Fibroblast of pulmonary artery (primary cell): ENCODE measurements at places on chromosomes 2 and 18.

DNA sequence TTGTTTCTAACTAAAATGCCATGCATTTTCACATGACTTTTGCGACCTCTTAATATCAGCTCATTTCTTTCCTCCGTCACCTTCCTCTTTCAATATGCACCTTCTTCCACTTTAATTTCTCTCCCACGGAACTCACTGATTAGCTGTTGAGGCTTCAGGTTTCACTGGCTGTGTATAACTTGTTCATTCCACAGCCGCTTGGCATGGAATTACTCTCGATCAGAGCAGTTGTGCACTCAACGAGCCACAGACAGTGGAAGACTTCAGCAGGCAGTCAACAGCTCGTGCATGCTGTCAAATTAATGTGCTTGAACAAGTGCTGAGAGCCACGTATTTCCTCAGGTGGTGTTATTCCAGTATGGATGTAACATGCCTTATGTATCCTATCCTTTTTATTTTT lies 491.2 kb upstream of the DDX18 start:
- DNase-seq, result no peak

- no peak for DNase-seq
These were observed 32.9 kb upstream of the ALK start for GRCh38 chr2:29954316-29954715.

DNA sequence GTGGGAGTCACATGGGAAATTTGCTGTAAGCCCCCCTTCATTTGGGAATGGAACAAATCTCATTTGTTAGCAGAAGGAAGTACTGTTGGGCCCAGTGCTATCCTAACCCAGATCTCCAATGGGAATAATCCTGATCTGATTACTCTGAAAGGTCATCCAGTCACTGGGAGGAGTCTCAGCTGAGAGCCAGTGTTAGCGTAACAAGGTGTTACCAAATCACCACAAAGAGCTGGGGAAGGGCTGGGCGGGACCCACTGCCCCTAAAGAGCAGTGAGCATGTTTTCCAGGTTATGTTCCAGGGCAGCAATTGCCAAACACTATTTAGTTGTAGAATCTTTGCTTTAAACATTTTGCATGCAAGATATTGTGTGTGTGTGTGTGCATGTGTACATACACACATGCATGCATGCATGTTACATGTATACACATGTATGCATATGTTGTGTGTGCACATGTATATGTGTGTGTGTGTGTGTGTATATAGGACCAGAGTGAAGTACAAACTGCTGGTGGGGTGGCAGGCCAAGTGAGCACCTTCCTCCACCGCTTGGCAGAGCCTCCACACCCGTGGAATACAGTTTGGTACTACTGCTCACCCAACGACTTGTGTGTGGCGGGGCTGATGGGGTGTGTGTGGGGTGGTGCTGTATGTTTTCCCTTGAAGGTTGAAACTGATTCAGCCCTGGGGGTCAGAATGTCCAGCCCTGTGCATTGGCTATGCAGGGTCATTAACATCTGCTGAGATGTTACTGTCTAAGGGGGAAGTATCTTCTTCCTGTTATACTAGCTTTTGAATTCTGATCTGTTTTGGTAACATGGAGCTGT lies 15.2 kb downstream of the INPP5D start:
- no peak for DNase-seq

GRCh38 chr2:120176526-120176925 lies 46.7 kb downstream of the TMEM185B start:
- no peak for DNase-seq

GRCh38 chr2:69453475-69454129 lies 16.4 kb upstream of the NFU1 start:
- DNase-seq, result no peak

DNA sequence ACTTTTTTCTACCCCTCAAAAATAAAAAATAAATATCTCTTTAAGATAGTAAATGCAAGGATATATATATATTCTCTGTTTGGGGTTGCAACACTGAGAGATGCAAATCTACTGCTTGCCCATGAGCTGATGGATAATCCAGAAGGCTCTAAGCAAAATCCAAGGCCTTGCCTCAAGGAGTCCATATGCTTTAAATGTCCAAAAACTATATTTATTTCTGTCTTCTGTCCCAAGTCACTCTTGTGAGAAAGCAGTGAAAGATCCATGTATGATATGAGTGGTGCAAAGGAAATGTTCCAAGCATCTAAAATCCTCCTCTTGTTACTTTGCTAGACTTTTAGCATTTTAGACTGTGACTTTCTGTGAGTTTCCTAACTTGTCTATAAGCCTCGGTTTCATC lies 92.9 kb upstream of the RNF152 start:
- DNase-seq, result no peak

DNA sequence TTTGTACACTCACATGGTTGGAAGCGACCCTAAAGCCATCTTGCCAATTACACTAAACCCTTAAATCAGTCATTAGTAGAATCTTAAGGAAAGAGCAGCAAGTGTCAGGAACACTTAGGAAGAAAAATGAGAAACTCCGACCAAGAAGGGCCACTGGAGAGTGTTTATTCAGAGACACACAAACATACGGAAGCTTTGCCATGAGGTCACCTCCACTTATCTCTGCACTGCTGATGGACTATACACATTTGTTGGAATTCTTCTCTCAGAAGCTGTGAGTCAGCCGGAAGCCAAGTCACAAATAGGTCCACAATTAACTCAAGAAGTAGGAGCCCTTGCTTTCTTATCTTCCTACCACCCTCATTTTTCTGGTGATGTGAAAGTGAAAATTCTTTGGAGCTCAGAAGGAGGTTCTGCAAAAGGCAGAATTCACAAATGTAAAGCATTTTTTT lies 21.6 kb downstream of the BMP10 start:
- DNase-seq, result peak; percentile 83

DNA sequence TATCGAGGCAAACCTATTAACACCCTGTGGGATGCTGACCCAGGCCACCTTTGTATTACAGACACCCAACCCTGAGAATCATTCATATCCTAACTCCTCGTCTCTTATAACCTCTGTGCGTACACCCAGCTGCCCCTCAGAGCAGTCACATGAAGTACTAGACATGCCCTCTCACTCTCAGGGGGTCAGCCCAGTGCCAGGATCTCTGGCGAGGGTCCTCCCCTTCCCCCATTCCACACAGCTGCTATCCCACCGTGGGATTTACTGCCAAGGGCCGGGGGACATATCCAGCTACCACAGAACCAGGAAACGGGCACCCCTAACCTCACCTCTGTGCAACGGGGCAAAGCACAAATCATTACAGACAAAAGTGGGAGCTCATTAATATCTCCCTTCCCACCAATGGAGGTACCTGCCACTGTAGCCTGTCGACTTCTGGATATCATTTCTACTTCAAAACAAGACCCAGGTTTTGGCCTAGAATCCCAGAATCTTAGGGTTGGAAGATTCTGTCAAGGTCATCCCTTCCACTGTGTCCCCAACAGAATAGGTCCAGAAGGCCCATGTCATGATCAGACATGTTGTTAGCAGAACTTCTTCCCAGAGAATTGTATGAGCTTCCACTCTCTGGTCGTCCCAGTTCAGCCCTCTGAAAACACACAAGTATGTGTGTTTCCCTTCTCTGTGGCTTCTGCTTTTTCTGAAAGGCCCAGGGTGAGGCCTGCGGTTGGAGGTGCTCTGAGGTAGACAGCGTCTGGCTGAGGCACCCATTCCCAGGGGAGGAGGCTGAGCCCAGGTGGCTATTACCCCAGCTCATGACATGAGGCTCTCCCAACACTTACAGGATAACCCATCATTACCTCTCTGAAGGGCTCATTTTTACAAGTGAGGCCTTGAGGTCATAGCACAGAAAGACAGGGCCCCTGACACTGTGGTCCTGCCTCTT lies 1.7 kb downstream of the TMBIM1 start:
- no peak for DNase-seq

- DNase-seq, result peak; percentile 45
These were observed 161.8 kb downstream of the SOCS6 start for GRCh38 chr18:70450426-70451253.

GRCh38 chr2:100297511-100297910 lies 24.8 kb downstream of the LONRF2 start:
- DNase-seq, result no peak

DNA sequence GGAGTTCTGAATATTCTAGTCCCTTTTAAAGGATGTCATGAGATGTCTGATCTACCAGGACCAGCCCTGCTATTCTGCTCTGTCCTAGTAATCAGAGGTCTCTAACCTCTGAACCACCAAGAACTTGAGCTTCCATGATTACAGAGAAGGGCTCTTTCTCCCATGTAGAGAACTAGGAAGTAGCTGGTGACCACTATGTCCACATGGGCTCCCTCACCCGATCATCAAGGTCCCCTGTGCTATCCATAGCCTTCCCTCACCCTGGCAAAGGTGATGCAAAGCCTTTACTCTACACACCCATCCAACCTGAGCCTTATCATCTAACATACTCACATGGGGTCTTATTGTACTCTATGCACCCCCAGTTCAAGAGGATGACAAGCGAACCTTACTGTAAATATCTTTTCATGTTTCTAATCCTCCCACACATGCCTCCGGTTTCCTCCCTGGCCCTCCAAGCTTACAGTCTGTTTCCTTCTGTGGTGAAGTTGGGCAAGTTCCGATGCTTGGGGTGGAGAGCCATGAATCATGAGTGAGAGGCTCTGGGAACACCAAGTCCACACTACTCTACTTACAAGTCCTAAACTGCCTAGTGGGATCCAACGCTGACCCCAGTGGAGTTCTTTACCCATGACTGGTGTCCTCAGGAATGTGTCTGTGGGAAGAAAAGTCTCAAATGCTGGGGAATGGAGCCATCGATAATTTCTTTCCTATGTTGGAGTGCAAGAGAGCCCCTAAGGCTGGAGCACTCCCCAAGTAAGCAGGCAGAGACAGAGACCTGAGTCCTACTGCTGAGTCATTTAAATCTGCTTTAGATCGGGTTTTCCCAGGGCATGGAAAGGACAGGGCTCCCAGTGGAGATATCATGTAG lies 73.3 kb upstream of the KLF7 start:
- peak; percentile 100 for DNase-seq

GRCh38 chr2:159904127-159904958 lies 106.3 kb upstream of the CD302 start:
- DNase-seq, result peak; percentile 6

- no peak for DNase-seq
These were observed 152.9 kb downstream of the PXDN start for GRCh38 chr2:1591461-1591770.

DNA sequence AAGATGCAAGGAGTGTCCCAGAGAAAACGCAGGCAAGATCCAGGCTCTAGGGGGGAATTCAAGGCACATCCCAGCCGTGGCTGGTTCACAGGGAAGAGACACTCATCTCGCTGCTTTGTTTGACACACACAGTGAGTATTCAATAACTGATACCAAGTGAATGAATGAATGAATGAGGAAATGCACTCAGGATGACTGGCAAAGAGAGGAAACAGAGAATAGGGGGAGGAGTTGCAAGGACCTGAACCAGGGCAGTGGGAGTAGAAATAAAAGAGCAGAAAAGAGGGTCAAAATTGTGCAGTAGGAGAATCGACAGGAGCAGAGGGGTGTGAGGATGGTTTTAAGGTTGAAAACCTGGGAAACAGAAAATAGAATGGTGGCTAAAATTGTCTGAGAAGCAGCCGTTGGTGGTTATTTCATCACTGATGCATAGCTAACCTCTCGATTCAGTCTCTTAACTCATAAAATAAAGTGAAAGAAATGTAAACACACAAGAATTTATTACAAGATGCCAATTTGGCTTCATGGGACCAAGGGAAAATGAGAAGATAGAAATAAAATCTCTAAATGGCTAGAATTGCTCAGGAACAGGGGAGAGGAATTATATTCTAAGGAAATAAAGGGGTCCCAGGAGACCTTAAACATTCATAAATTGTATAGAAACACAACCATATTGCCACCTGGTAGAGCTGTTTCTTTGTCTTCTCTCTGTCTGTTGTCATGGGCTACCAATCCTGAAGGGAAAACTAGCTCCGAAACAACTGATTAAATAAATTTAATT lies 63.9 kb upstream of the PHLPP1 start:
- no peak for DNase-seq

DNA sequence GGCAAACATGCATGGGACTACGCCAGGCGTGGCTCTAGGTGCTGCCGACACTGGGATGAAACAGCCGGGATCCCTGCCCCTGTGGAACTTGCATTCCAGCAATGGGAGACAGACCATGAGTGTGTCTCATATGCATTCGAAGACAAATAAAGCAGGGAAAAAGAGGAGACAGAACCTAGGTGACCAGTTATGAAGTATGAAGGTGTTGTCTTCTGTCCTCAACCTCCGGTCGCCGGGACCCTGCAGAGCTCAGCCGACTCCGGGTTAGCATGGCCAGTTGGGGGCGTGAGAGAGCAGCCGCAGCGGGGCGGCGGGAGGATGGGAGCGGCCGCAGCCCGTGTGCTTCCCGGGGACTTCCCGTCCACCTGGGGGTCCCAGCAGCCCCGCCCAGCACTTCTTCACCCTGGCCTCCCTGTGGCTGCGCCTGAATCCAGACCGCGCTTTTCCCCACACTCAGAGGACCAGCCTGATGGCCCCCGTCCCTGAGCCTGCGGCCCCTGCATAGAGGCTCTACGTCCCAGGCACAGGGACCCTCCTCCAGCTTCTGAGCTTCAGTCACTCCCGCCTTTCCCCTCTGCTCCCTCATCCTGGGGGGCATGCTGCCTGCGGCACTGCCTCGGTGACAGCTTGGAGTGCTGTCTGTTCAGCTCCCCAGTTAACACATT lies 11.4 kb downstream of the ID2 start:
- DNase-seq, result no peak

DNA sequence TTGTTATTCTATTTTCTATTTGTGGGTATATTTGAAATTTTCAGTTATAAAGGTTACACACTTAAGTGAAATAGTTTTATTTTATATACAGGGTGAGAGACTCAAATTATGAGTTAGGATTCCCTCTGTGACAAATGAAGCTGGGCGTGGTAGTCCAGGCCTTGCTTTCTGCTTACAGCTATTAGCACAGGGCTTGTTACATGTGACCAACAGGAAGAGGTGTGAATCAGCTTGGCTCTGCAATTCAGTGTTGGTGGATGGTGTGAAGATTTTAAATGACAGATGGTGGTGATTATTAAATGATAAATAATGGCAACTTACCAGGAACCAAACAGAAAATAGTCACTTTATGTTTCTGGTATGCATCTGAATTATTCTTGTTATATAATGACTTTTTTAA lies 64.4 kb upstream of the NOSTRIN start:
- DNase-seq, result no peak

GRCh38 chr2:62334009-62334408 lies 138.1 kb downstream of the B3GNT2 start:
- DNase-seq, result no peak

DNA sequence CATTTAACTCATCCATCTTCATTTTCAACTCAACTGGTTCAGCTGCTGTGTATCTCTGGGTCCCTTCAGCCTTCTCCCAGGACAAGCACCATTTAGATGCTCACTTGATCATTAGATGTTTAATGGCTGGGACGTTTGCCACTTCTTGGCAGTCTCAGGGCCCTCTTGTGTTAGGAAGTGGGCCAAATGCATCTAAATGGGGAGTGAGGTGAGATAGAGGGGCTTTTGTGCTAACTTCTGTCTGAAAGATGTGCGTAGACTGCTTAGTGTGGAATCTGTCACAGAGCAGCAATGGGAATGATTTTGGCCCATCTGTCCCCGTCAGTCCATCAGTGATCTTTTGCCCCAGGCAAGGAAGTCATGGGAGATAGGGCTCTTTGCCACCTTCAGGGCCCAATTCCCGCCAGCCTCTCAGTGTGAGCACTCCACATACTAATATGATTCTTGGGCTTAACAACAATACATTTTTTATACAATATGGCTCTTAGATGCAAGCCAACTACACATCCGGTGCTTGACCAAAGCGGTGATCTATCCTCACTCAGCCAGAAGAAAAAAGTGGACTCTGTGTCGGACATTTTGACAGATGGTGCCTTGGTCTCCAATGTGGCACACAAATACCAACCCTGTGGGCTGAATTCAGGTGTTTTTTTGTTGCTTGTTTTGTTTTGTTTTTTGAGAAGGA lies 95.7 kb upstream of the EPC2 start:
- no peak for DNase-seq
